CD4-positive, alpha-beta T cell treated with Interleukin-10 for 1 hour (primary cell): ENCODE measurements at places on chromosomes 1 and 21.

DNA sequence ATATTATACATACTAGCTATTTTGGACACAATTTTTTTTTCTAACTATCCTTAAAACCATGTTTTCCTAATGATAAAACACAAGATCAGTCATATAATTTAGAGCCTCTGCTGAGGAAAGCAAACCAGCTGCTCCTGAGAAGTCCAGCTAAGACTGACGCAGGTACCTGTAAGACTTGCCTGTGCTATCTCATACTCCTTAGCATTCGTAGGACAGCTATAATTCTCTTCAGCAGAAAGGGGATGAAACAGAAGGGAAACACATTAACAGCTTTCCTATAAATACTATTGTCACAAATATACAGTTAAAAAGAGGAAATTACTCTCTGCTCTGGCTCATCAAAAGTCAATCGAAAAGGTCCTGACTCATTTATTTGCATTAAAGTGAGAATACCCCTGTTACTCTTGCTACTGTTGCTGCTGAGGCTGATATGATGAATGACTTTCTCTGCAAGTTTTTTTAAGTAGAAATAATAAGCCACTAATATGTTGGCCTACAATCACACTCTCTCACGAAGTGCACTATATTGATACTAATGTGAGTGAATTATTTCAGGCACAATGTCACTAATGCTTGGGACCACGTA lies 757.1 kb downstream of the KCNT2 start:
- no peak for DNase-seq

- no peak for DNase-seq
Observed at GRCh38 chr1:3455670-3456448, 1.4 kb downstream of the ARHGEF16 start.

DNA sequence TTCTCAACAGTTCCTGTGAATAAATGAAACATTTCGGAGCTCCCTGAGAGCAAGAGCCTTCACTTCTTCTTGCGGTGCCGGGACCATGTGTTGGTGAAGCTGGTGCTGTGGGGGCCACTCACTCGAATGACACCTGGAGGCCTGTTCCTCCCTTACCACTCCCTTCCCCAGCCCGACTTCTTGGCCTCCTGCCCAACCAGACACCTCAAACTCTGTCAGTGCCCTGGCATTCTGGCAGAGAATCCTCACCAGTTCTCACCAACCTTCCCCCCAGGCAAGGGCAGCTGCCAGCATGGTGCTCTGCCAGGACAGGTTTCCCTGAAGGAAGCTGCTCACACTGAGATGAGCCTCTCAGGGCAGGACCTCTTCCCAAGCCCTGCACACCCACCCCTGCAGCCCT lies 68.3 kb downstream of the MPZL1 start:
- DNase-seq = no peak

GRCh38 chr1:2143814-2144500 lies 50.6 kb downstream of the FAAP20 start:
- DNase-seq = no peak

DNA sequence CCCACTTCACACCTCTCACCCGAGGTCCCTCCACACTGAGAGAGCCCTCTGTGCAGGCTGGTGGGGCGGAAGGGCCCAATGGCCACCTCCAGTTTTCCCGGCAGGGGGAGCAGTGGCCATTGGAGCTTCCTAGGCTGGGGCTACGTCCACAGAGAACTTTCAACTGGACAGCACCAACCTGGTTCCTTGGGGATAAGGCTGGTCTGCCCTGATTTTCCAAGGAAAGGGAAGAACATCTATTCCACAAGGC lies 20.3 kb upstream of the LAPTM5 start:
- DNase-seq = no peak

DNA sequence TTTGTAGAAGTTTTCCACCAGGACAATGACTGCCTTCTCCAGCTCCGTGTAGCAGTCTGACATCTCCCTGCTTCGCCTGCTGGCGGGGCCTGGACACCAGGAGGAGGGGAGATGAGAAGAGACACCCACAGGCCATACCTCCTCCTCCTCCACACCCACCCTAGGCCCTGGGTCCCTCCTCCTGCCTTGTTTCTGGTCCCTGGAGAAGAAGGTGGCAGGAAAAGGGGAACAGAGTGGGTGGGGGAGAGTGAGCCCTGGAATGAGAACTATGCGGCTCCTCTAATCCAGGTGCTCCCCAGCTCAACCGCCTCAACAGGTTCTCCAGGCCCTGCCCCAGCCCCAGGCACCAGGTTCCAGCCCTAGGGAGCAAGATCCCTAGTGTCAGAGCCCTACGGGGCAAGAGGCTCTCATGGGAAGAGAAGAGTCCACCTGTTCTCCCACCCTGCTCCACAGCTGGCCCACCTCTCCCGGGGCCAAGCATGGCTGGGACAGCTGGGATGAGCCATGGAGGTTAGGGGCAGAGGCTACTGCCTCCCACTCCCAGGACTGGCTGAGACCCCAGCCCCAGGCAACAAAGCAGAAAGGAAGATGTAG lies 4.8 kb downstream of the S100A16 start:
- no peak for DNase-seq

DNA sequence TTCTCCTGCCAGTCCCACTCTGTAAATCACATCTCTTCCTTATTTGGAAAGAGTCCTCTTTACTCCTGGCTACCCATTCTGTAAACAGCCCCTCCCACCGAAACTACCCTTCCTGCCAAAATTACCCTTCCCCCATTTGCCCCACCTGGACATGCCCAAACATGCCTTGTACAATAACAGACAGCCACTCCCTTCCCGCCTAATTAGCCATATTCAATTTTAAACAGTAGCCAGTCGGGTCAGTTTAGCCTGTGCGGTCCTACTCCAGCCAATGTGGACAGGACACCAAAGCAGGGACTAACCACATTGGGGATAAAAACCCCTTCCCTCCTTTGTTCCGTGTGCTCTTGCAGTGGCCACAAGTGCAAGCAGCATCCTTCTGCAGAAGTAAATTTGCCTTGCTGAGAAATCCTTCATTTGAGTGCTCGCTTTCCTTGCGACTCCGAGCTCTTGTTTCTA lies 56.3 kb upstream of the MAP10 start:
- no peak for DNase-seq

GRCh38 chr21:15065392-15066122 lies 757 bp upstream of the NRIP1 start:
- DNase-seq = peak; percentile 81

- DNase-seq = no peak
Observed at GRCh38 chr21:15768045-15768601, 38.3 kb downstream of the USP25 start.

DNA sequence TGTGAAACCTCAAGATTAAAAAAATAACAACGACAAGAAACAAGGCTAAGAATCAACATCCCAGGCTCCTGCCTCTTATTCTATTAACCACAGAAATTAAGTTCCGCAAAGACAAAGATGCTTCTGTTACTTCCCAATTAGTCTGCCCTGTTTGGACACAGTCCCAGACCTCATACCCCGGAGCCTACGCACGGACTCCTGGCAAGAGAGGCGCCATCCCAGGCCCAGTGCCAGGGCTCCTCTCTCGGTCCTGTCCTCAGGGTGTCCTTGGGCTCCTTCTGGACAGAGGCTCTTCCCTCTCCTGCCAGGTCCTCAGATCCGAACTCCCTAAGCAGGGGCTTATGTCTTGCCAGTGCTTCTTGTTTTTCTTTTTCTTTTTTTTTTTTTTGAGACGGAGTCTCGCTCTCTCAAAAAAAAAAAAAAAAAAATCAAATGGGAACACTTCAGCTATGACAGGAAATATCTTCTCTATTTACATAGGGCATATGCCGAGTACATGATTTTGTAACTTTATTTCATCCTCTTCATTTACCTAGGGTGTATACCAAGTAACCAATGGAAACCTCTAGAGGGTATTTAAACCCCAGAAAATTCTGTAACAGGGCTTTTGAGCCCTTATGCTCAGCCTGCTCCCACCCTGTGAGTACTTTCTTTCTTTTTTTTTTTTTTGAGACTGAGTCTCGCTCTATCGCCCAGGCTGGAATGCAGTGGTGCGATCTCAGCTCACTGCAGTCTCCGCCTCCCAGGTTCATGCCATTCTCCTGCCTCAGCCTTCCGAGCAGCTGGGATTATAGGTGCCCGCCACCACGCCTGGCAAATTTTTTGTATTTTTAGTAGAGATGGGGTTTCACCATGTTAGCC lies 11.7 kb upstream of the ENO1 start:
- DNase-seq = no peak

DNA sequence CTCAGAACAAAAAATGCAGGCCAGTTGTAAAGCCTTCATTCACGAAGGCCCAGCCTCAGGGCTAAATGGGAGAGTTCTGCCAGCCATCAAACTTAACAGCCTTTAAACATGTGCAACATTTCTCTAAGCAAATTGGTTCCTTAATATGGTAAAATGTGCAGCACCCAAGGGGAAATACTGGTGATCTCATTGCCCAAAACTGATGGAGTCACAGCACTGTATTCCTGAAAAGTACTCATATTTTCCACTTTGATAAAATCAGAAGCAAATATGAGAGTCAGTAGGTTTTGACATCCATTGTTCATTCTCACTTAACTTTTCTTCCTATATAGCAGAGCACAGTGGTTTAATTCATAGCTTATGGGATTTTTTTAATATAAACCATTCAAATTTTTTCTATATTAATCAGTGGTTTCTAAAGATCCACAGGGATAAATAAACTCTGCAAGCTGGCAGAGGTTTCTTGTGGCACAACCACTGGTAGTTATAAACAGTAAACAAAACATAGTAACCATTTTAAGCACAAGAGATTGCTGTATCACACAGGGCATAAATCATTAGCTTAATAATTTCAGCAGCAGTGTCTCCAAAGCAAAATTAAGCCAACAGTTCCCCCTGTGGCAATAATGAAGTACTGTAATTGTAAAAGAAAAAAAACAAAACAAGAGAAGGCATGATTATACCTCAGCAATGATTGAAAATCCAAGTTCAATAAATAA lies 106.9 kb upstream of the LYPLAL1 start:
- DNase-seq = no peak

DNA sequence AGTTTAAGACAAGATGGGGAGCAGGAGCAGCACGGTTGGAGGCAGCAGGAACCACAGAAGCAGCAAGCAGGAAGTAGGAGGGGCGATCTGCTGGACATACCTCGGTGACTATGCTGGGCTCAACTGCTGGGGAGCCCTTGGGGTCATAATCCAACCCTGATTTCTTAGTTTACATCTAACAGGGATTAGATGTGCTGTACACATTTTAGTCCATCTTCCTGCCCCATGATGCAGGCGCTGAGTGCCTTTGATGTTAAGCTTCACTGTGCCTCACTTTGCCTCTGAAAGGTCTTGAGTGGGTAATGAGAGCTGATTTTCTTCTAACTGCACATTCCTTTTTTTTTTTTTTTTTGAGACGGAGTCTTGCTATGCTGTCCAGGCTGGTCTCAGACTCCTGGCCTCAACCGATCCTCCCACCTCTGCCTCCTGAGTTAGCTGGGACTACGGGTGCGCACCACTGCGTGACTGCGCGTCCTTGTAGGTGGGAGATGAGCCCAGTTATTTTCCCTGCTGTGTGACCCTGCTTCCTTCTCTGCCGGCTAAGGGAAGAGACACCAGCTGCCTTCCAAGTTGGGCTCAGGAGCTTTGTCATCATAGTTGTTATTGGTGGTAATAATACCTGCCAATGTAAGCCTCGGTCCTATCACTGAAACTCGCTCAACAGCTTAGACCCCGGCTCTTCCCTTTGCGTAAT lies 1.1 kb upstream of the RCAN3 start:
- DNase-seq = peak; percentile 48

DNA sequence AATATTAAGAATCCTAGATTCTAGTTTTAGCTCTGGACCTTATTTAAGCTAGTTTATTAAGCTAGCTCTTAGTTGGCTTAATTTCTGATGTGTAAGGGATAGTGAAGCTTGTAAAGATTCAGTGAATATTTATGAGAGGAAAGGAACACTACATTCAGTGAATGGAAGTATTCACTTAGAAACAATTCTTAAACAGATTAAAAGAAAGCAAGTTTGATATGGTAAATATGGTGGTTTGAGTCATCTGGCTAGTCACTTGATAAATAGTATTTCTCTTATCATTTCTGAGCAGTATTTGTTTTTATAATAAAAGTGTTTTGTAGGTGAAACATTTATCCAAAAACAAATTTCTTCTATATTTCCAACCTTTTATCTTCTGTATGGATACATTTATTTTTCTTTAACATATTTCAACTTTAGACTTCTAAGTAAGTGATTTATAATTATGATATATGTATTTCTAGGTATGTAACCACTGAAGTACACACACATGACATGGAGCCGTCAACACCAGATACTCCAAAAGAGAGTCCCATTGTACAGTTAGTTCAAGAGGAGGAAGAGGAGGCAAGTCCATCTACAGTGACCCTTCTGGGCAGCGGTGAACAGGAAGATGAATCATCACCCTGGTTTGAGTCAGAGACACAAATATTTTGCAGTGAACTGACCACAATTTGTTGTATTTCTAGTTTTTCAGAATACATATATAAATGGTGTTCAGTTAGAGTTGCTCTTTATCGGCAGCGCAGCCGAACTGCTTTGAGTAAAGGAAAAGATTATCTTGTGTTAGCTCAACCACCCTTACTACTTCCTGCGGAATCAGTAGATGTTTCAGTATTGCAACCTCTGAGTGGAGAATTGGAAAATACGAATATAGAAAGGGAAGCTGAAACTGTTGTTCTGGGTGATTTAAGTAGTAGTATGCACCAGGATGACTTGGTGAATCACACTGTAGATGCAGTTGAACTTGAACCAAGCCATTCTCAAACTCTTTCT lies 55.6 kb downstream of the SUCO start:
- no peak for DNase-seq

- DNase-seq = no peak
Observed at GRCh38 chr1:154639876-154640275, 31.9 kb upstream of the ADAR start.

DNA sequence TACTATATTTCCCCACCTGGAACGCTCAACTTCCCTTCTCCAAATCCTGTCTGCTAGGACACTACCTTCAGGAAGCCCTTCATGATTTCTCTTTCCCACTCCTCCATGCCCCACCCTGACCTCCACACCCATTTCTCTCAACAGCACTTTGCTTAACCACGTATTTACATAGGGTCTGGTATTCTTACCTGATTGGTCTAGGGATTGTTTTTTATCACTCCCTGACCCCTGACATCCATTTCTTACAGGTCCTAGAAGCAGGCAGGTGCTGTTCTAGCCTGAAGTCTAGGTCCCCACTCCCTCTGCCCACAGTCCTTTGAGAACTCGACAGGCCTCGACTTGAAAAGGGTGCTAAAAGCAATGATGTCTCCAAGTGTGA lies 47.5 kb downstream of the DMAP1 start:
- no peak for DNase-seq

DNA sequence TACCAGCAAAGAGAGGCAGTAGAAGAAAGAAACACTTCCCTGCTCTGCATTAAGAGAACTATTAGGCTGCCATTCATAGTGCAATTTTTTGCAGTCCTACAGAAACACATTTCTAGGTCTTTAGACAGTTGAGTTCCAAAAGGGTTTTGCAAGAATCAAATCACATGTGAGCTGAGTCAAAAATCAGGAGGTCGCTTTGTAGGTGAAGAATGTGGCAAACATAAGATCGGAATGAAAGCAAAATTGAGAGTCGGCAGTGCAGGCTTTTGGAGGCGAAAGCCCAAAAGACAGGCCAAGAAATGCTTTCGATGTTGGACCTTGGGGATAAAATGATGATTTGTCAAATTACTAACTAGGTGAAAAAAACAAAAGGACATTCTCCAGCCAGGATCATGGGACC lies 213.5 kb upstream of the NRIP1 start:
- no peak for DNase-seq

GRCh38 chr1:54439550-54440223 lies 33.5 kb upstream of the SSBP3 start:
- DNase-seq = no peak
